Natural killer cell (primary cell): ENCODE measurements at places on chromosomes 12 and 14.

DNA sequence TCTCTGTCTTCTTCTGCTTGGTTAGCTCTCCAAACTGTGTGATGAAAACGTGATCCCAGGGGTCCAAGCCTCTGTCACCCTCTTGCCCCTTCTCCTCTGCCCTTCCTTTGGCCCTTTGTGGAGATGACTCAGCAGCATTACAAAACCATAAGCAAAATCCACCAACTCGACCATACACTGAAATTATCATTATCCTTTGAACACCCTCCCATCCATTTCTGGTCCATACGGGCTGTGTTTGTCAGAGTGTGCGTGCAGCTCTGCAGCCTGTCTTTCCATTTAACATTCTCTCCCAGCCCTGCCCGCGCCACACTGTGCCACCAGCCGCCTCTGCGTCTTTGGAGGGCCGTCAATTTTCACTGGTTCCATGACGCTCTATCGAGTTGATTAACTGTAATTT is 69.2 kb downstream of the SLC25A47 start:
- H3K27ac ChIP-seq, result no peak overlapping the region
- H3K36me3 ChIP-seq, result no peaks in the 10 kb centered on the region
- DNase-seq, result no peak
- H3K4me3 ChIP-seq, result no peak overlapping the region
- peaks cover 25% of the 10 kb centered on the region for H3K4me1 ChIP-seq

GRCh38 chr12:93571925-93572711 is at the start of gene SOCS2:
Gene SOCS2, plus strand, starts transcription at chr12:93572675. Its CDS starts 223 bp downstream, at chr12:93572898.
- peak within 1 kb of the TSS; percentile 95 for H3K4me3 ChIP-seq
- H3K36me3 ChIP-seq, result peaks cover 11% of the 10 kb centered on the region
- peak within 1 kb of the TSS; percentile 63 for H3K27ac ChIP-seq
- H3K27me3 ChIP-seq, result peaks cover 5% of the 10 kb centered on the region

DNA sequence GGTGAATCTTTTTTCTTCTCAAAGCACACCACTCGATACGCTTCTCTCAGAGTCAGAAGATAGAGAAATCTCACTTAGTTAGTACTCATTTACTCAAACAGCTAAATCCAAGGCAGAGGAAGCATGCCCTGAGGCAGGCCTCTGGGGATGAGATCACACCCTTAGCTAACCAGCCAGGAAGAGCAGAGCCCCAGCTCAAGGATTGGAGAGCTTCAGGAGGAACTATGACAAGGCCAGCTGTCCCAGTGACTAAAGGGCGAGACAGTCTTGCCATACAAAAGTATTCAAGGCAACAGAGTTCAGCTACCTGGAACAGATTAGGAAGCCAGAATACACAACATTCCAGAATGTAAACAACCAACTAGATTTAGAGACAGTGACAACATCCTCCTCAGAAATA is 197.7 kb upstream of the CCDC196 start:
- H3K27ac ChIP-seq, result no peak overlapping the region
- no peaks in the 10 kb centered on the region for H3K36me3 ChIP-seq
- H3K4me3 ChIP-seq, result no peak overlapping the region
- no peaks in the 10 kb centered on the region for H3K27me3 ChIP-seq
- H3K4me1 ChIP-seq, result no peaks in the 10 kb centered on the region
- DNase-seq, result no peak

DNA sequence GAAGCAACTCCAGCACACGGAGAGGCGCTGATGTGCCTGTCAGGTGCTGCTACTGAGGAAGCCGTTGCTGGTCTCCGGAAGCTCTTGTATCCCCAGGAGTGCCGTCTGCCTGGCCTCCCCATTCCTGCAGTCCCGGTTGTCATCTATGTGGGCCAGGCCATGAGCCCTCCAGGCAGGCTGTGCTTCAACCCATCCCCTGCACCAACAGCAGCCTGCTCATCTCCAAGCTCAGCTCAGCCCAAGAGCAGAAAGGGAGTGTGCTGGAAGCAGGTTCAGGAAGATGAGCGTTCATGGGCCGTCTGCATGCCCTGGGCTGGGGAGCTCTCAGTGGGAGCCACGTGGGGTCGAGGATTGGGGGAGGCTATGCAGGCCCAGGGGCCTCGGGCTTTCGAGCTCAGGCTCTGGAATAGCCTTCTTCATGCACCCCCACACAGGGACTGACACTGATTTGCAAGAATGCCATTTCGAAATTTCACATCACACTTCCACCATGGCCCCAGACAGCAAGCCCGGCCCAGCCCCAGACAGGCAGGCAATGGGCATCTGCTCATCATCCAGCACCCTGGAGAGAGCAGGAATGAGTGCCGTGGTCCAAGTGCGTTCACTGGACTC is 164.5 kb downstream of the KIF26A start:
- H3K4me3 ChIP-seq, result no peak overlapping the region
- no peaks in the 10 kb centered on the region for H3K4me1 ChIP-seq
- no peaks in the 10 kb centered on the region for H3K27me3 ChIP-seq
- H3K36me3 ChIP-seq, result no peaks in the 10 kb centered on the region
- no peak overlapping the region for H3K27ac ChIP-seq
